ENCODE measurements at places on chromosomes 6 and 20.

- no peak overlapping the region for H3K4me3 ChIP-seq
- no peak overlapping the region for H3K27ac ChIP-seq
- no peaks in the 10 kb centered on the region for H3K27me3 ChIP-seq
- H3K4me1 ChIP-seq, result no peaks in the 10 kb centered on the region
- DNase-seq, result no peak
Measured at GRCh38 chr6:130029163-130029562, 10.8 kb downstream of the L3MBTL3 start.

GRCh38 chr20:46677608-46678007, 11.6 kb downstream of the TP53RK start:
- H3K4me3 ChIP-seq, result no peak overlapping the region
- H3K36me3 ChIP-seq, result peaks cover 4% of the 10 kb centered on the region
- DNase-seq, result no peak
- H3K4me1 ChIP-seq, result peaks cover under 1% of the 10 kb centered on the region
- H3K27me3 ChIP-seq, result no peaks in the 10 kb centered on the region

DNA sequence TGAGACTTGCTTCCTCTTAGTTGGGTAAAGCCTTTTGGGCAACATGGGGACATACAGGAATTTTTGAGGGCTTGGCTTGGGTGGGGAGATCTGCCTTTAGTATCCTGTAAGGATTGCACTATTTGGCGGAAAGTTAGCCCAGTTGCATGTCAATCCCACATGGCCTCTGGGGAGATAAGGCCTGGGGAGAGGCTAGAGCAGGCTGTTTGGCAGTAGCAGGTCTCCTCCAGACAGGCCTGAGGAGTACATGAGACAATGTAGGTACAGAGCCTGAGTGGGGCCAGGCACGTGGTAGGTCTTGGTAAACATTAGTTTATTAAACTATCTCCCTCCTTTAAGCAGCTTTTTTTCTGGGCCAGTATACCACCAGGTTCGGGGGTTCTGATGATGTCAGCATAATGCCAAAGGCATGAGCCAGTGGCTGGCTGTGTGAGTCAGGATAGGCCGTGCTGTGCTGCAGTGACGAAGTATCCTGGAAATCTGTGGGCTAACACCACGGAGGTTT, 147.9 kb downstream of the VEGFA start:
- H3K36me3 ChIP-seq, result no peaks in the 10 kb centered on the region
- peaks cover 24% of the 10 kb centered on the region for H3K4me1 ChIP-seq
- no peak overlapping the region for H3K27ac ChIP-seq
- H3K4me3 ChIP-seq, result no peak overlapping the region
- DNase-seq, result no peak

- no peak for DNase-seq
- H3K4me3 ChIP-seq, result no peak overlapping the region
- no peaks in the 10 kb centered on the region for H3K36me3 ChIP-seq
- H3K27ac ChIP-seq, result no peak overlapping the region
- no peaks in the 10 kb centered on the region for H3K27me3 ChIP-seq
Measured at GRCh38 chr6:96704713-96705112, 132.6 kb downstream of the GPR63 start.

Measured in stomach (tissue), 19 donors.